Large intestine (tissue), 12 donors: ENCODE measurements at places on chromosomes 2 and 18. TPM values are rescaled to one million over a fixed set of nuclear protein-coding genes. Genes with fewer than 3 reads are reported as not detected.

The ZEB2 gene
- 32.8 TPM for polyA plus RNA-seq

GRCh38 chr2:71736091-71736861 is 282.9 kb downstream of the DYSF start:
- no peak for DNase-seq

GRCh38 chr2:141384676-141385075 is 746.1 kb downstream of the LRP1B start:
- DNase-seq: no peak

DNA sequence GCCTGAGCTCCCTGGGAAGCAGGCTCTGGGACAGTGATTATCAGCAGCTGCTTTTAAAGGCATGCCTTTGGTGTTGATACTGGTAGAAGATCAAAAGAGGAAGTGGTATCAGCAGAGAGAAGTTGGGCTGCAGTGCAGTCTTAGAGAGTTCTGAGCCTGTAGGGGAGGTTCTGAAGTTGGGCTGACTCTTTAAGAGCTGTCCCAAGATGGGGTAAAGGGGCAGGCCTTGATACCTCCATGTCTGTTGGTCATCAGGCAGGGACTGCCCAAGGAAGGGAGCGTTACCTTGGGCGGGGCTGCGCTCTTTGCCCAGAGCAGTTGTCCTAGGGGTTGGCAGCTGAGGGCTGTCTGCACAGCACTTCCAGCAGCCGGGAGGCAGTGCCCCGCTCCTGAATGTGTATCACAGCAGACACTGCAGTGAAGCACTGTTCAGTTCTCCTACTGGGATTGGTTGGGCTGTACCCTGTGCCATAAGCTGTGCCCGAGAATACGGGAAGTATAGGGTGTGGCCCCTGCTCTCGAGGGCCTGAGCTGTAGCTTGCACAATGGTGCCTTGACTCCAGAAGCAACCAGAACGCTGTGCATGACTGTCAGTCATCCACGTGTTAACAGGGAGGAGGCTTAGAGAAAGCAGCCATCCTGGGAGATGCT is 177.0 kb downstream of the CTIF start:
- peak; percentile 22 for DNase-seq

GRCh38 chr18:49677762-49678413 is 116.0 kb downstream of the LIPG start:
- peak; percentile 84 for DNase-seq
